Mesothelial cell of epicardium (in vitro differentiated cells): ENCODE measurements at places on chromosomes 1 and 21. TPM values are rescaled to one million over a fixed set of nuclear protein-coding genes. Genes with fewer than 3 reads are reported as not detected.

DNA sequence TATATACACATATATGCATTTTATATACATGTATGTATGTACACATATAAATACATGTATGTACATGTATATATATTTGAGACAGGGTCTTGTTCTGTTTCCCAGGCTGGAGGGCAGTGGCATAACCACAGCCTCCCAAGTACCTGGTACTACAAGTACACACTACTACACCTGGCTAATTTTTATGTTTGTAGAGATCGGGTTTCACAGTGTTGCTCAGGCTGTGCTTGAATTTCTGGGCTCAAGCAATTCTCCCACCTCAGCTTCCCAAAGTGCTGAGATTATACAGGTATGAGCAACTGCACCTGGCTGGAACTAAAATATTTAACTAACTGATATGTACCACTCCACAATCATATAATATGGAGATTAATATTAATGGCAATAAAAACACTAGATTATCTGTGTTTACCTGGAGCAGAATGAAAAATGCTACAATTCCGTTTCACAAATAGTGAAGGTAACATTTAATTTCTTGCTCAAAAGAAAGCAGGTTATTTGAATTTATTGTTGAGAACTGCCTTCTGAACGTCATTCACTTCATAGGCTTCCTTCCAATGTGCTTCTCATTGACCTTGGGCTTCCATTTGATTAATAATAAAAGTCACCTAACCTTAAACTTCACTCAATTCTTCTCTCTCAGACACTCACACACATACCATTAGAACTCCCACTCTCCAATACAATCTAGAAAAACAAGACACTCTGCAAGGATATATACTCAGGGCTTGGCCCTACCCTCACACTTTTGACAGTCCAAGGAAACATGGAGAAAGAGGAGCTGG, 57.0 kb downstream of the PTGER3 start:
- no peak for DNase-seq

- no peak for DNase-seq
Measured at GRCh38 chr21:36694031-36694515, 4.8 kb upstream of the SIM2 start.

MYOG gene
- total RNA-seq = not detected in 3 replicates

- no peak for DNase-seq
Measured at GRCh38 chr1:78096976-78097375, 51.2 kb downstream of the GIPC2 start.

DNA sequence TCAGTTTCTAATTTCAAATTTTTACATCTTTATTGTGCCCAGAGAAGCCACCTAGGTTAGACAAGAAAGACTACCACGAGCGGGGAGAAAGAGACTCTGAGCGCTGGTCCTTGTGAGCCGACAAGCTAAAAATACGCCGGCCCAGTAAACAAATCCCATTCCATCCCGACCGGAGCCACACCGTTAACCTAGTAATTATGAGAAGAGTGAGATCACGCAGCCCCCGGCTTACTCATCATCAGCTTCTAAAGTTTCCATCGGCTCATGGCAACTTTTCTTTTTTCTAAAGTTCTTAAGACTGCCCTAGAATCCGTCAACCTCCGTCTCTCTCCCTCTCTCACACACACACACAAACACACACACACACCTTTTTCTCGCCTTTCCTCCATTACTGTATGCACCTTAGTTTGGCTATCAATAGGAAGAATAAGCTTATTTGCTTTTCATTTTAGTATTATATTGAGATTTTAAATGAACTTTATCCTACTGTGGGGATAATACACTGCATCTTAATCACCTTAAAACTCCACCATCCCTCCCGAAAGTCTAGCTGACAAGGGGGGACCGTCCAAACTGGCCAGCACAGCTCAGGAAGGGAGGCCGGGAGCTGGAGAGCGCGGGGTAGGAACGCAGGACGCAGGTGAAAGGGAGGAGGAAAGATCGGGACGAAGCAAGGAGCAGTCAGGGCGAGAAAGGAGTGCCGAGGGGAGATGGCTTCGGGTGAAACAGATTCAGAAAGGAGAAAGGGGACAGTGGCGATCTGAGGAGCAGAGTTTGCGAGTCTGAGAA, 728 bp downstream of the OTUD7B start:
- no peak for DNase-seq

DNA sequence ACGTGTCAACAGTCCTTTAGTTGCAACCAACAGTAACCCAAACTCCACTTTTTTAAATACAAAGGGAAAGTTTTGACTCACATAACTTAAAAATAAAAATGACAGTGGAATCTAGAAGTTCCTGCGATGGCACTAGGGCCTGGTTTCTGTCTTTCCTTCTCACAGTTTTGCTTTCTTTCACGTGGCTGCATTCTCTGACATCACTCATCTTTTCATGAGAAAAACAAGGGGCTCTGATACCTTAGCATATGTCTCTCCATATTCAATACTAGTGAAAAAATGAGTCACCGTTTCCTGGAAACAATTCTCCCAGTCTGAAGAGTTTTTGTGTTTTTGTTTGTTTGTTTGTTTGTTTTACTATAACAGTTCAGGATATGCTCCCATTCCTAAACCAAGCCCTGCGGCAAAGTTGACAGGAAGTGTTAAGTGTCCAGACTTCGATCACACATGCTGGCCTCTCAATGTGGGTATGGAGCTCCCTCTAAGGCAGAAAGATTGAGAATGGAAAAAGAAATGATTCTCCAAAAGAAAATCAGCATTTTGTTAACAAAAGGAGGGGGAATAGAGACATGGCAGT, 483.3 kb downstream of the TTLL7 start:
- no peak for DNase-seq

DNA sequence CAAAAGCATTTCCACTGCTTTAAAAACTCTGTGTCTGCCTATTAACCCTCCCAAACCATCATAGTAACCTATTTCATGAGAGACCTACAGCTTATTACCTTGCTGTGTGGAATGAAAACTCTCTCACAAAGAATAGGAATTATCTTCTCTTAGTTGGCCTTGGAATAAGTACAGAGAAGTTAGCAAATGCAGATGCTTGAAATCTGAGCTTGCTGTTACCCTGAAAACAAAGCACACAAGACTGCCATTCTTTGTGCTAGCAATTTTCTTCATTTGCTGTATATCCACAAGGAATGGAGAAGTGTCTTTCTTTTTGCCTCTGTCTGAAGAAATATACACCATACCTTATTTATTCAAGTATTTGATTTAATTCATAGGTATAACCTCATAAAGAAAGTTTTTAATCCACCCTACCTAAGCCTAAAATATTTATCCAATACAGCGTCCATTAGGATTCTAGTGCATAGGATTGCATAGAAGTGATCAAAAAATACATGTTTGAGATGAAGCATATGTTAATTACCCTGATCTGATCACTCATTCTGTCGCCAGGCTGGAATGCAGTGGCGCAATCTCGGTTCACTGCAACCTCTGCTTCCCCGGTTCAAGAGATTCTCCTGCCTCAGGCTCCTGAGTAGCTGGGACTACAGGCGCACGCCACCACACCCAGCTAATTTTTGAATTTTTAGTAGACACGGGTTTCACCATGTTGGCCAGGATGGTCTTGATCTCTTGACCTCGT, 451.1 kb downstream of the LTN1 start:
- DNase-seq = no peak

LRP8 gene
- 18.2 to 19.9 TPM (median 19.2 TPM) in 3 replicates for total RNA-seq

SELE gene
- 1.3 to 2.4 TPM (median 1.9 TPM) in 3 replicates for total RNA-seq

DNA sequence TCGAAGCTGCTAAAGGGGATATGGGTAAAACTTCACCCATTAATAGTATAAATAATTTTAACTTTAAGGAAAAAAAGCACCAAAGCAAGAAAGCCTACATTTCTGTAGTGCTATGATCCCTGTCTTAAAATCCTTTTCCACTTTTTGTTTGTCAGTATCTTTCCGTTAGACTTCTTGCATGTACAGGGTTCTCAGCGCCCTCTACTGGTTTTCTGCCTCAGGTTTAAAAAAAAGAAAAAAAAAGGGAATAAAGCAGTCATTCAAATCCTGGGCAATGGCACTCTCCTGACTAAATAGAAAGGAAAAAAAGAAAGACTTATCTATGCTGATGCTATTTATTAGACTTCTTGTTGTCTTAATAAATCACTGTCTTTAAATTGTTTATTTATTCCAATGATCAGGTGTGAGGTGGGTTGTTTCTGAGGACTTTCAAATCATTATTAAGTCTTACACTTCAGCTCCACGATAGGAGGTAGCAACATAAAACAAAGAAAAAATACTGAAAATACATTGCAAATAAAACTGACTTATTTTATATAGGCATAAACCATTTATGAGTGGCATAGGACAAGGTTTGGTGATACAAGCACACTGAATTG, 475.4 kb upstream of the NR5A2 start:
- no peak for DNase-seq

PDZK1IP1 gene
- not detected in 3 replicates for total RNA-seq

DNA sequence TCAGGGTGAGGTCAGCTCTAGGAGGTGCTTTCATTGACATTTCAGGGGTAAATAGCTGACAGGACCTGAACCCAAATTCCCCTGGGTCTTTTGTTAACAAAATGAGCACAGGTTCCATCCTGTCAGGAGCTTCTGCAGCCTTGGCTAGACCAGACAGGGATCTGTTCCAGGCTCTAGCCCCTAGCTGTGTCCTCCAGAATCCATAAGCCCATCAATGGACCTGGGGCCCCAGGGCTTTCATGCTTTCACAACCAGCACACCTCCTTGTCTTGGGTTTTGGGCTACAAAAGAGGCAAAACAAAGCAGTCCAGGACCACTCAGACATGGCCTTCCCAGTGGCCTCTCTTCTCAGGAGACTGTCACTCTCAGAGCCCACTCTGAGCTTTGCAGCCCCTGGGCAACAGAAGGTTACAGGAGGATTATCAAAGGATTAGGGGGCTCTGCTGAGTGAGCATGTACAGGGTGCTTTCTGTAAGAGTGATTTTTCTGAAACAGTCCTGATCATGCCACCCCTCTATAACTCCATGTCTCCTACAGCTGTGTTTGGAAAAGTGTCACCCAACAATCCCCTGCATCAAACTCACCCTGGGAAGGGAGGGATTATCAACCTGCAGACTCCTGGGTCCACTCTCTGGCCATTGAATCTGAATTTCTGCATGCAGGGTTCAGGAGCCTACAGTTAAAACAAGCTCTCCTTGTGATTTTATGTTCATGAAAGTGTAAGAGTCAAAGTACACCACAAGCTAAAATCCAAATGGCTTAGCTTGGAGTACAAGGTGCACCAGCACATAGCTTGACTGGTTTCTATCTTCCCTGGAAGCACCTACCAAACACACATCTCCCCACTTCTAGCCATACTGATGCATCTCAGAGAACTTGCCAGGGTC, 67.7 kb upstream of the GCLM start:
- no peak for DNase-seq

DNA sequence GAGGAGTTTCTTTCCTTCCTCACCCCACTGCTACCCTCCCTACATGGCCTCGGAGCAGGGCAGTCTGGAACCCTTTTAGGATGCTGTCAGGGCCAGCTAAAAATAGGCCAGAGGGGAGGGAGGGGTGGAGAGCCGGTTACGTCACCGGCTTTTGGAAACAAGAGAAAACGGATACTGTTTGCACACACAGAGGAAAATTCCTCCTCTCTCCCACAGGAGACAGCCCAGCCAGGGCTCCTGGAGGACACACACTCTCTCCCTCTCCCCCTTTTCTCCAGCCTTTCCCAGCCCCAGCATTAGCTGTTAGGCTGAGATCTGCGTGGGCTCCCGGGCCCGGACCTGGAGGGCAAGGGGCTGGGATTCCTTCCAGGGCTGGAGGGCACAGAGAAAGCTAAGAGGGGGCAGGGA, 20.0 kb upstream of the ALDH4A1 start:
- no peak for DNase-seq

LDLRAD2 gene
- total RNA-seq = 0.75 to 1.1 TPM (median 1.0 TPM) in 3 replicates

DNA sequence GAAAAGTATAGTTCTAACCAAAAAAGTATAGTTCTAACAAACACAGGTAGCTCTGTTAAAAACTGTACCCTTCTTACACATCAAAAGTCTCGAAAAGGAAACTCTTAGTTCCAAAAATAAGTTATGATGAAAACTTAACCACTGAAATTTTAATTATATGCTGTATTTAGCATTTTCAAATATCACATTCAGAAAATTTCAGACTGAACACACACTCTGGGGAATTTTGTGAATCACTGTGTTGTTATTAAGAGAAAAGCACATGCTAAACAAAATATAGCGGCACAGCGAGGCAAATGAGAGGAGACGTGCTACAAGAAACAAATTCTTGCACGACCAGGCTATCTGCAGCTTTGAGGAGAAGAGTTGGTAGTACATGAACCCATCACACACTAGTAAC, 30.4 kb downstream of the VAV3 start:
- no peak for DNase-seq

- no peak for DNase-seq
Measured at GRCh38 chr1:80731241-80731894, 1069.4 kb upstream of the ADGRL2 start.

DNA sequence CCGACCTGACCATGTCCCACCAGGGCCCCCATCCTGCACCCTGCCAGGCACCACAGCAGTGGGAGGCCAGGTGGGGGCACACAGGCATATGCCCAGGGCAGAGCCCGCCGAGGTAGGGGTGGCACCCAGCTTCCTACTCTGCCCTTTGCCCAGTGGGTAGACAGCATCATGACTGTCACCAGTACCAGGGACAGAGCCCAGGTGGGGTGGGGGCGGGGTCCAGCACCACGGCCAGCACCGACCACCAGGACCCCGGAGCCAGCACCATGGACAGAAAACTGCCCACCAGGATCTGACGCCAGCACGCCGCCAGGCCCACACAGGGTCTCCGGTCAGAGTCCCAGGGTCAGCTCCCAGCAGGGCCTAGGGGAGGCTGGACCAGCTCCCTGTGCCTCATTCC, 3.8 kb downstream of the TAS1R3 start:
- DNase-seq = no peak

GRCh38 chr1:207925210-207925609, 14.3 kb upstream of the CD34 start:
- DNase-seq = no peak

DNA sequence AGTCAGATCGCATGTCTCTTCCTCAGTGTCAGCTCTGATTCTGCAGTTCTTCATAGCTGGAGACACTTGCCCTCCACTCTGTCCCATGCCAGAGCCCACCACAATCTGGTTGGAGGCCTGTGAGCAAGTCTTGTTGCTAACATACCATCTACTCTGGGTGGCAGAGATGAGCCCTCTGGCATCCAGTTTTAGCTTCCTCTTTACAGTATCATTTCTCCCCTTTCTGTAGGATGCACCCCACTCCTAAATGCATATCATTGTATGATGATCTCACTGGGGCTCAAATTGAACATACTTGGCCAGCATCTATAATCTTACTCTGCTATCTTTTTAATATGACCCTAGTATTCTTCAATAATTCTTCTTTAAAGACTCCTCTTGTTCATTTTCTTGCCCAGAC, 16.9 kb downstream of the PCNX2 start:
- DNase-seq = no peak
